ENCODE measurements at places on chromosomes 1 and 21.

DNA sequence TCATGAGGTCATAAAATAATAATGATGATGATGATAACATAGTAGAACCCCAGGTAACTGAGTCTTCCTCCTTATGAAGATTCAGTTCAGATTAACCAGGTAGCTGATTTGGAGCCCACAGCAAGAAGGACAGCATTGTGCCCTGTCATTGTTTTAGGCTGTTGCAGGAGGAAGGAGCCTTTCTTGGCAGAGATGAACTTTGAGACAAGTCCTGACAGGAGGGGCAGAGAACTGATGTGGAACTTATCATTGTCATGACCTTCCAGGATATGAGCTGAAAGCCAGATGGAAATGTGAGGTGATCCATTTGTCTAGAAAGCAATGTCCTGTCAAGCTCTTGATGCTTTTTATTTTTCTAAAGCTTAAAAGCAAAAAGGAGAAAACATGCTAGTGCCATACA, 132.6 kb upstream of the COA6 start:
- no peak for DNase-seq

DNA sequence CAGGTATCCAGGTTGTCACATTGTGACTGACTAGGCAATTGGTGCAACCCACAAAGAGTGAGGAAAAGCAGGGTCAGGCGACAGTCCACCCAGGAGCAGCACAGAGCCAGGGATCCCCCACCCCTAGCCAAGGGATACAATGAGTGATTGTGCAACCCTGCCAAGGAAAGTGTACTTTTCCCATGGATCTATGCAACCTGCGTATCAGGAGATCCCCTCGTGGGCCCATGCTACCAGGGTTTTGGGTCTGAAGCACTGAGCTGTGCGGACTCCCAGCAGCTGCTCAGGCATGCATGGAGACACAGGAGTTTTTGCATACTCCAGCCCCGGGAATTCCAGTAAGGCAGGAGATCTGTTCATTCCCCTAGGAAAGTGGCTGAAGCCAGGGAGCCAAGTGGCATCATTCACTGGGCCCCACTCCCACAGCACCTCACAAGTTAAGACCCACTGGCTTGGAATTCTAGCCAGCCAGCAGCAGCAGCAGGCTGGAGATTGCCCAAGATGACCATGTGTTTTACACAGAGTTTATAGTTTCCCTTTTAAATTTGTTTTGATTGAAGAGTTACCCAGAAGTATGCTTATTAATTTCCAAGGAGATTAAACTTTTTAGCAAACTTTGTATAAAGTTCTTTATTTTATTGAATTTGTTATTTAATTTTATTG, 136.0 kb downstream of the LTN1 start:
- no peak for DNase-seq

DNA sequence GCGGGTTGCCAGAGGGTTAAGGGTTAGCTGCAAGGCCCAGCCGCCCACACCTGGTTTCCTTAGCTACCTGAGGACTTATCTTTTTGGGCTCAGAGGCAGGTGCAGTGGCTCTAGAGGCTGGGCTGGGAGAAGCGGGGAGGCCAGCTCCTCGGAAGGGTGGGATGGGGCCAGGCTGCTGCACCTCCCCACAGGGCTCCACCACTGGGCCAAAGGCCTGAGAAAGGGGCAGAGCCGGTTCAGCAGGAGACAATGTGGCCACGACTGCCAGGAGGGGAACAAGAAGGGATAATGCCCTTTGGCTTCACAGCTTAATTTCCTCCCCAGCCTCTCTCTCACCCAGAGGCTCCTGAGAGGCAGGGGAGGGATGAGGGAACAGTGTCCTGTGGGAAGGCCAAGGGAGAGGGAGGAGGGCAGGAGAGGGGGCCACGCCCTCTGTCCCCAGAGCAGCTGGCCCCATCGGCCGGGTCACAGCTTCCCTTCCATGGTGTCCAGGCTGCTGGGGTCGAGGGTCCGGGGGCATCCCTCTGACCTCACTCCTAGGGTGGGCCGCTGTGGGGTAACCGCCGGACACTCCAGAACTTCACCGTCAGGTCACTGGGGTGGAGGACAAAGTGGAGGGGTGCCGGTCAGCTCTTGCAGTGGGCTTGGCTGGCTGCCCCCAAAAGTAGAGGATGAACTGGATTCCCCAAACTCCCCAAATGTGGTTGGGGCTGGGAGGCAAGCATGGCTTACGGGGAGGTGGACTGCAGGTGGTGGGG, 50.4 kb downstream of the KIF21B start:
- no peak for DNase-seq

GRCh38 chr1:232944347-232944746, 6.1 kb upstream of the NTPCR start:
- DNase-seq = peak; percentile 7

- no peak for DNase-seq
Observed at GRCh38 chr21:25324666-25325065, 282.6 kb downstream of the MRPL39 start.

- no peak for DNase-seq
Observed at GRCh38 chr1:84352298-84353106, 45.8 kb upstream of the DNASE2B start.

DNA sequence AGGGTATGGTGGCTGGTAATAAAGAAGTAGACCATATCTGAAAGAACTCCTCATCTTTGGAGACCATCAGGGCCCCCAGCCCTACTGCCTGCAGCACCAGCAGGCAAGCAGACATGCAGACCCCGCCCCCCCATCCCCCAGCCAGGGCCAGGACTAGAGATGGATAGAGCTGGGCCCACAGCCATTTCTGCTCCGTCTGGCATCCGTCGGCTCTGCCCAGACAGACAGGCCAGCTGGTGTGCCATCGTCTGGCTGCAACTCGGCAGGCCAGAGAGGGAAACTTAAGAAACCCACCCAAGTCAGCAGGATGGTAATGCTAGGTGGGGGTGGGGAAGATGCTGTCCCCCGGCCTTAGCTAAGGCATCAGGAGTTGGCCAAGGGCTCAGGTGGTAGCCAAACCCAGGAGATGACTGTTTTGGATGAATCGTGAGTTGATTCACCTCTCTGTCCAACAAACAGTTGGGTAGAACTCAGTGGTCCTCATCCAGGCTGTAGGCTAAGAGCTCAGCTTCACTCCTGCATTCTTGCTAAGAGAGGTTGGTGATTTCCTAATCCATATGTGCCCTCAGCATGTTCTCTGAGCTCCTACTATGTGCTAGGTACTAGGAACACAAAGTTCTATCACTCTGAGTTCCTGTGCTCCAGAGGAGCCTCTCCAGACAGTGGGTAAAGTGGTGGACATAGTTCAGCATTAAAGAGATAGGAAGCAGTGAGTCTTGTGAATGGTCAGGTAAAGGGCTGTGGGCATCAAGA, 23.2 kb upstream of the TMEM222 start:
- no peak for DNase-seq

- no peak for DNase-seq
Observed at GRCh38 chr1:221166559-221167318, 287.5 kb downstream of the HLX start.

DNA sequence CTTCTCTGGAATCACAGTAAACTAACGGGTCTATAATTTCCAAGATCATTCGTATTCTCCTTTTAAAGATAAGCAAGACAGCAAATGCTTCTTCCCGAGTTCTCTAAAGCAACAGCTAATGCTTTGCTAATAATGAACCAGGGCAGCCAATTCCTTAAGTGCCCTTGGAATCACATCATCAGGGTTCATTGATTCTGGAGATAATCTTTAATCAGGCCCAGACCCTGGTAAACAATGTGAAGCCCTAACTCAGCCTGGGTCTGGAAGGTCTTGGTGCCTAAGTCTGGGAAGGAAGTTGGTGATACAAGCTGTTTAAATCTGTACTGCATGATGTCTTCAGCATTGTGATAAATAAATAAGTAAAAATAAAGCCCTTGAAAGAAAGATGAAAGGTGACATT, 18.4 kb downstream of the ERI3 start:
- DNase-seq = no peak

DNA sequence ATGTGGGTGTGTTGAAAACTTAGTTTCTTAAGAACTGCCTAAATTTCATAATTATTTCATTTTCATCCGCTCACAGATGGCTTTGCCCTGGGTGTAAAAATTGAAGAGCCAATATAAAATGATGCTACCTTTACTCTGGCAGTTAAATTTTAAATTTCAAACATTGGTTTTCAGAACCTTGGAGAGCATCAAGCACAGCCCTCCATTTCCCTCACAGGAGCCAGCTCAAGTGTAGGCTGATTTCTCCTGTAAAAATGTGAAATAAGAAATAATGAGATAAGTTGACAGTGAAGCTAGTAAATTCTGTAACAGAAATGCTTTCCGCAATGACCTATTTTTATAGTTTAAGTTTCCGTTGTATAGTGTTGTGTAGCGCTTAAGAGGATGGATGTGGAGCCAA, 53.9 kb upstream of the AKT3 start:
- no peak for DNase-seq

DNA sequence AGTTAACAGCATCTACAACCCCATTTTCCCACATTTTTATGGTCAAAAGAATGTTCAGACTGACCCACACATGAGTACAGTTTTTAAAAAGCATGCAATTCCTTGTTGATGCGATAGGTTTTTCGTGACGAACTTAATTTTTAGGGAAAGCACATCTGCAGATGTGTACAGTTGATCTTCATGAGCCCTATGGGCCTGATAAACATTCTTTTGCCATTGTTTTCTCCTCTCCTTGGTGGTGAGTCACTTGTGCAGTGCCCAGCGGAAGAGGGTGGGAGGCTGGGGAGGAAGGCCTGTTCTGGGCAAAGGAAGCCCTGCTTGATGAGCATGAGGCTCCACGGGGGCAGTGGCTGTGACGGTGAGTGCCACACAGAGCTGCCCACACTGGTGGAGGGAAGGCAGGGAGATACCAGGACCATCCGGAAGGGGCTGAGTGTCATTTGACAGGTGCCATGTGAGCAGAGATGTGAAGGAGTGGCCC, 5.3 kb downstream of the ARF1 start:
- no peak for DNase-seq

- DNase-seq = no peak
Observed at GRCh38 chr1:41385398-41386195, 24.4 kb downstream of the FOXO6 start.

DNA sequence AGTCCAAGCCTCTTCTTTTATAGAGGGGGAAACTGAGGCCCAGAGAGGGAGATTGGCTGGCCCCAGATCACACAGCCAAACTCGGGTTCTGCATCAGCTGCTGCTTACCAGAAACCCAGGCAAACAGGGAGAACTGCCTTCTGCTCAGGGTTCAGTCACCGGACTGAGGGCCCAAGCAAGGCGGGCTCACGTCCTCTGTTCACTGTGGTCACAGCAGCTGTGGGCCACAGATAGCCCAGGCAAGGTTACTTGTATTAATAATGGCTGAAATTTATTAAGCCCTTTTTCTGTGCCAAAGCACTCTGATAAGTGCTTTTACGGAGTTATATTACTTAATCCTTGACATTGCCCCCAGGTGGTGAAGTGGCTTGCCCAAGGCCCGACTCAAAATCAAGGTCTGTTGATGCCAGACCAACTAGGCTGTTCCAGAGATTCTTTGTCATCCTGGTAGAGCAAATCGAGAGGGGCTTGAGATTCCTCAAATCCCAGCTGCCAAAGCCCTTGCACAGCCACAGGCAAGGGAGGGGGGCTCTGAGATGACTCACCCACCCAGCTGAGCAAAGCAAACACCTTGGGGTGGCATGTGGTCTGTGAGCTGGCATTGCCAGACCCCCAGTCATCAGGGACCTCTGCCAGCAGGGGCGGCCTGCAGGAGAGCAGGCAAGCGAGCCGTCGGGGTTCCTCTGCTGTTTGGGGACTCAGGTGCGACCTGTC, 36.5 kb downstream of the EPHB2 start:
- DNase-seq = no peak

GRCh38 chr1:210746024-210746731, 387.8 kb downstream of the KCNH1 start:
- no peak for DNase-seq

GRCh38 chr1:7002728-7003127, 217.5 kb downstream of the CAMTA1 start:
- DNase-seq = no peak

DNA sequence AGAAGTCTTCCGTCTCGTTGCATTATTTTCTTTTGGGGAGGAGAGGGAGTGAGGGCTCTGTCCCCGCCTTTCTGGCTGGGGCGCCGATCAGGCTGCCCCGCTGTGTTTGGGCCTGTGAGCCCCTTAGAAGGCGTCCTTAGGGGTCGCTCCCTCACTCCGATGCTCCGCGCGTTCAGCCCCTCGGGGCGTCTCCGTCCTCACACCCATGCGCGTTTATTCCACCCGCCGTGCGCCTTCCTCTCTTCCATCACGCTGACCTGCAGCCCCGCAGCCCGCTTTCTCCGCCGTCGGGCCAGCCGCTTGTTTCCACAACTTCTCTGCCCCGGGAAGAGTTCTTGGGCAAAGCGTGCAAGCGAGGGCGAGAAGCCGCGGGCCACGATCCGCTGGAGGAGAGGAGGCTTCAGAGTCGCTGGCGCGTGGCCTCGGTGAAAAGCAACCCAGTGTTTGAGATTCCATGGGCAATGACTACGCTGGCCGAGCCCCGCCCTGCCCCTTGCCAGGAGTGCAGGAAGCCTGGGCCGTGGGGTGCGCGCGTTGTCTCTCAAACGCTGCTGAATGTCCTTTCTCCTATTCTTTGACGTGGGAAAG, 27.7 kb downstream of the TRIM11 start:
- no peak for DNase-seq

GRCh38 chr1:113147073-113147625, 74.2 kb downstream of the LRIG2 start:
- DNase-seq = no peak

GRCh38 chr1:162470216-162470615, 27.4 kb upstream of the UHMK1 start:
- no peak for DNase-seq

- DNase-seq = no peak
Observed at GRCh38 chr1:221190249-221190648, 311.0 kb downstream of the HLX start.

- no peak for DNase-seq
Observed at GRCh38 chr1:238143038-238143437, 252.3 kb upstream of the ZP4 start.

DNA sequence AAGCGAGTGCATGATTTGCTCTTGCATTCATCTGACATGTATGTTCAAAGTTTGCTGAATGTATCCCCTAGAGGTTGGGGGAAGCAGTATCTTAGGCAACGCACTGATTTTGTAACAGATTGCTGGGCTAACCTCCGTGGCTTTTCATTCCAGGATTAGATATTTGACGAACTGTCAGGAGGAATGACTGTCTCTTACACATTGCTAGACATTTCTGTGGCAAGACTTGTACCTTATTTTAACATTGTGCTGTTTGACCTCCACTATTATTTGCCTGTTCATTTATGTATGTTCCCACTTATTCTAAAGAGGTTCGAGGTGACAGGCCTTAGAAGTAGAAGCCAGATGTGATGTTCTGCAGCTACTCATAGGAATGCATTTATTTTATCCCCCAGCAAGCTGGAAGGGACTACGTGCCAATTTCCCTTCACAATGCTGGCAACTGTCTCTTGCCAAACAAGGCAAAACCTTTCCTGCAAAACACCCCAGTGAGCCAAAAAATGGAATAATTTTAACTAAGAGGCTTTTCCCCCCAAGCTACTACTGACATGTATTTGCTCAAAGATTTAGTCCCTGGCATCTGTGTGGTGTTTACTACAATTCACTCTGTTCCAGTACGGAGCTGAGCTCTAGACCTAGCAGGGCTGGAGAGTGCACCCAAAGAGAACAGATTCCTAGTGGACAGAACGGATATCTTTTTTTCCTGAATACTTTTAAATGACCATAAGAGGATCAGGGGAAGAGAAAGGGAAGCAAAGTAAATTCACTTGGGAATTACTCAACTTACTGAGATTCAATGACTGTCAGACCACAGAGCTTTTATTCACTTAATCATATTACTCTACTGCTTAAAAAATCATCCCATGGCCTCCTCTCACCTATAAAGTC, 646.2 kb downstream of the SMYD3 start:
- no peak for DNase-seq
